Endodermal cell (in vitro differentiated cells): ENCODE measurements at places on chromosomes 13 and 19.

- DNase-seq = no peak
Measured at GRCh38 chr19:4902796-4903195, at the start of gene ARRDC5. Gene ARRDC5, minus strand, starts transcription at chr19:4902896. Its CDS starts 71 bp downstream, at chr19:4902825.

DNA sequence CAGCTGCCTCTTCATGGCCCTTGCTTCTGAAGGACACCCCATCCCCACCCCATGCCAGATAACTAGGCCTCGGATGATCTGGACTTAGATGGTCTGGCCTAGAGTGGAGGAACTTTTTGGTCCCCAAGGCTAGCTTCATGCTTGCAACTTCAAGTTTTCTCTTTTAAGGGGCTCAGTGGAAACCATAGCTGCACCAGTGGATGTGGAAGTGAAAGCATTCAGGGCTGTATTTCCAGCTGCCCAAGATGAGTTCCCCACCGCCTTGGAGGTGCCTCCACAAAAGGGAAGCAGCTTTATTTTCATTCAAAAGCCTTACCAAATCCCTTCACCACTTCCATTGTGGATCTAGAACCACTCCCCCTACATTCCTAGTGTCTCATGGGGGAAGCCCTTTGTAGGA lies 17.6 kb upstream of the GSX1 start:
- DNase-seq = no peak

GRCh38 chr13:44104197-44104490 lies 224.4 kb downstream of the LACC1 start:
- DNase-seq = no peak

DNA sequence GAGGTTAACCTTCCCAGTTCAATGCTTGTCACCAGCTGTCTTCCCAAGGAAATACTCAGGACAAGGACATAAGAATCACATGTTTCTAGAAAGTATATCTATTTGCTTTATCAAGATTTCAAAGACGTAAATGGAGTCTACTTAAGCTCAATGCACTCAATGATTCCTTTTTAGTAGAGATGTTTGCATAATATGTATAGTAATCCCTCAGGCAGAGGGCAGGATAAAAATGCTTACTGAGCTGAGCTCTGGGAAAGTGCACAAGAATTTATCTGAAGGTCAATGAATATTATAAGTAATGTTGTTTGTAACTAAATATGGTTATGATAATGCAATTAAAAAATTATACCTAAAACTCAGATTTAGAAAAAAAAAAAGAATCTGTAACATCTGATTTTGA lies 1309.4 kb upstream of the SLC10A2 start:
- DNase-seq = no peak
